Retina (tissue), 1 donor: ENCODE measurements at places on chromosomes 7 and 10.
A peak's percentile ranks its signal among the peaks of the same experiment; 100 is the strongest.

- DNase-seq = no peak
Observed at GRCh38 chr10:59872892-59873463, 33.4 kb downstream of the CCDC6 start.

DNA sequence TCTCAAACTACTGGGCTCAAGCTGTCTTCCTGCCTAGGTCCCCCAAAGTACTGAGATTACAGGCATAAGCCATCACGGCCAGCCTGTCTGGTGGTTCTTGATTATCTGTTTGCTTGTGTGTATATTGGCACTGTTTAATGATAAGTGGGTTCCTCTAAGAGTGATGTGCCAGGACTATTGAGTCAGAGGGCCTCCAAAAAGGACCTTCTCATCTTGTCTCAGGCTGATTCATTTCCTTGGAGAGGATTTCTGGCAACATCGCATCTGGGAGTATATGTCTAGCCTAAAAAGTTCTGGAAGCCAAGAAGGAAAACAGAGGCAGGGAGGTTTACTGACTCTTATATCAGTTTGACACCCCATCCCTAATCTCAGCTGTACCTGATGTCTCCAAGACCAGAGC, 27.1 kb upstream of the AKAP9 start:
- no peak for DNase-seq

- DNase-seq = no peak
Observed at GRCh38 chr7:5094641-5095040, 49.0 kb downstream of the RBAK start.

DNA sequence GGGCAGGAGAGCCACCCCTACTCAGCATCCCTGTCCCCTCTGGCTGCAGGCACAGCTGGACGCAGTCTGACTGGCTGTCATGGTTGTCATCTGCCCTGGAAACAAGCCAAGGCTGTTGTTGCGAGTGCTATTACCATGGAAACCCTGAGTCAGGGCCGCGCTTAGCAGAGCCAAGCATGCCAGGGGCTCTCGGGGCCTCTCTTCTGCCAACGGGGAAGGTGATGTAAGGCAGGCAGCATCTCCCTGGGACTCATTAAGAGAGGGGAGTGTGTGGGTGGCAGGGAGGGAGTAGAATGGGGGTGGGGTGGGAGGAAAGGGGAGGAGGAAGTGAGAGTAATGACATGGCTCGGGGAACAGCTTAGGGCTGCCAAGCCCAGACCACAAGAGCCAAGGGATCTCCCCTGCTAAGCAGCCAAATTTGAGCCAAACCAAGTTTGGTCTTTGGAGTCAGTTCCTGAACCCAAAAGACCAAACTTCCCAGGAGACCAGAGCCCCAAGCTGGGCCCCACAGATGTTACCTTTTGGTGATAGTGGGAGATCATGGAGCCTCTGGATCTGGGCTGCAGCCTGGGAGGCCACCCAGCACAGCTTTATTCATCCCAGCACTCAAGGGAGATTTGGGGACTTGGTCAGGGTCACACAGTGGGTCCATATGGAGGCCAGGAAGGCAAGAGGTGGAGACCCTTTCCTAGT, 67.6 kb downstream of the TMEM130 start:
- peak; percentile 84 for DNase-seq

GRCh38 chr10:87817609-87818504, at the start of gene ATAD1:
Gene ATAD1, minus strand, starts transcription at chr10:87818226. Its CDS starts 3,627 bp downstream, at chr10:87814599.
- peak; percentile 96 for DNase-seq

- no peak for DNase-seq
Observed at GRCh38 chr7:121094829-121095228, 106.3 kb downstream of the CPED1 start.

- DNase-seq = no peak
Observed at GRCh38 chr7:91685544-91685943, 195.0 kb downstream of the MTERF1 start.

- DNase-seq = no peak
Observed at GRCh38 chr7:50477640-50478039, 27.5 kb upstream of the FIGNL1 start.

DNA sequence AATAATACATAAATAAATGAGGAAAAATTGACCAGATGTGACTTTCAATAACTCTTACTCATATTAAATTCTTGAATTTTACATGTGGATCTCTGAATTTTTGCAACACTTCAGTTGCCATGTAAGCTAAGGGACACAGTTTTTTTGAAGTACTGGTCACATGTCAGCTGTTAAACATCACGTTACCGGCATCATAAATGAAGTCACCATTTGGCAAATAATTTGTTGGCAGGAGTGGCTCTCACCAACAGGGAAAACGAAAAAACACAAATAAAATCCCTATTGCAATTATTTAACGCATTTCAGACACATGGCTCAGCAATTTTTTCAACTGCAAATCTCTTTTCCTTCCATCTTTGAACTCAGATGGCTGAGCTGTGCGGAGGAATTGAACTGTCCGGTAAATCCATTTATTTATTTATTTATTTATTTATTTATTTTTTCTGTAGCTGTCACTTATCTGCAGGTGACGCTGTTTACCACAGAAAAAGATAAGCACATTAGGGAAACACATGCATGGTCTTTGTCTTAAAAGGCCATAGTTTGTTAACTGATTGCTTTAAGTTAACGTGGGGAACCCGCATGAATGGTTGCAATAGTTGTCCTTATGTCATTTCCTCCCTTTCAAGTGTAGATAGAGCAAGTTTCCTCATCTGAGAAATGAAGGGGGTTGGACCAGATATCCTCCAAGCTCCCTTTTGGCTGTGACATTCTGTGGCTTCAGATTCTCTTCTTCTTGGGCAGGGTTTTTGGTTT, 64.7 kb upstream of the JAZF1 start:
- no peak for DNase-seq

- DNase-seq = no peak
Observed at GRCh38 chr7:104980440-104980839, 33.6 kb upstream of the KMT2E start.

GRCh38 chr10:129964611-129965424, 744 bp upstream of the EBF3 start:
- DNase-seq = peak; percentile 81

DNA sequence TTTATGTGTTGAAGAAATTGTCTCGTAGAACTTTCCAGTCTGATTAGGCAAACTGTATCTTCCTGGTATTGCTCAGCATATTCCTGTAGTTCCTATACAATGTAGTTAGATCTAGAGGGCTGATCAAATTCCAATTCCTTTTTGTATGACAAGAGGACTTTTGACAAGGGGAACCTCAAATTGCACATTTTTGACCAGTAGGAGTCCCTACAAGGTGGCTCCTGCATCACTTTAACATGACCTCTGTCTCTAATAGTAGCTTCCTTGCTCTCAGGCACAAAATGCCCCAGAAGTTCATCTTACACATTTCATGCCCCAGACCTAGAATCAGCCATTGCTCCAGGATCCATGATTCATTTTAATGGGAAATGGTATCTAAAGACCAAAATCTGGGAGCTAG, 18.7 kb downstream of the HERPUD2 start:
- DNase-seq = no peak

DNA sequence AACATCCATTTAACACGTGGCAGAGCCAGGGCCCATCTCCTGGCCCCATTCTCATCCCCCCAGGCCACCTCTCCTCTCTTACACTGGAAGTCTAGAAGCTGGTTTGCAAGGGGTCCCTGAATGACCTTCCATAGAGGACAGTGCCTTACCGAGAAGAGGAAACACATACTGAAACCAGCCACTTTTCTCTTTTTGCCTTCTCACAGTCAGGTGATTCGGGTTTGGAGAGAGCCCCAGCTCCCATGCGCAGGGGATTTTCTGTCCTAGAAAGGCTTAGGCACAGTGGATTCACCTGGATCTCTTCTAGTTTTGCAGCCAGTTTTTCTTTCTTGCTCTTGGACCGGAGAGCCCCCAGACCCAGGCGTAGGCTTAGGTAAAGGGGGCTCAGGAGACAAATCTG, 334.1 kb upstream of the C7orf33 start:
- DNase-seq = no peak

DNA sequence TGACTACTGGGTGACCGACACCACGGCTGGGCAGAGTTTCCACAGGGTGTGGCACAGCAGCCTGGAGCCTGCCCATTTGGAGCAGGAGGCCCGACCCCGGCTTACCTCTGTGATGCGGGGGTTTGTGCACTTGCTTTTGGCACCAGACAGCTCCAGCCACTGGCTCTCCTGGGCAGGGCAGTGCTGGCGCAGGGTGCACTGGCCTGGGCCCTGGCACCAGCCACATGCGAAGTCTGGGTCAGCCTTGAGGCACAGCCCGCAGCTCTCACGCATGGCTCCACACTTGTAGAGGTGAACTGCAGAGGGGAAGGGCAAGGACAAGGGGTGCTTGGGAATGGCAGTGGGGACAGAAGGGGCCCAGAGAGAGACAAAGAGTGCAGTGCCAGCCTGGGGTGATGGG, 373.7 kb downstream of the PLXNA4 start:
- no peak for DNase-seq

GRCh38 chr10:82942286-82943099, 1067.5 kb downstream of the NRG3 start:
- DNase-seq = no peak

DNA sequence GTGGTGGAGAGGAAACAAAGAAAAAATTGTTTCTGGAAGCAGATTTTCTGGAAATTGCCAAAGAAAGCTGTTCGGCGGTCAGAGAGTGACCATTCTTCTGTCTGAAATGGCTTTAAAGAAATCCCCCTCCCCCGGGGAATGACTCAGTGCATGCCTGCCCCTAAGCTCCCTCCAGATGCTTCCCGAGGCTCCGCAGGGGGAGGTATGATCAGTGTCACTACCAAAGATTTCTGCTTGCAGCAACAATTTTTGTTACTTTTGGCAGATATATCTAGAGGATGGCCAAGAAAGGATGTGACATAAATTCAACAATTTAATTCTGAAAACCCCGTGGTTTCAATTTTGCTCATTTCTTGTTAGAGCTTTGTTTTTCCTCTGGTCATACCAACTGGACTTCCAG, 163.9 kb downstream of the JCAD start:
- no peak for DNase-seq

DNA sequence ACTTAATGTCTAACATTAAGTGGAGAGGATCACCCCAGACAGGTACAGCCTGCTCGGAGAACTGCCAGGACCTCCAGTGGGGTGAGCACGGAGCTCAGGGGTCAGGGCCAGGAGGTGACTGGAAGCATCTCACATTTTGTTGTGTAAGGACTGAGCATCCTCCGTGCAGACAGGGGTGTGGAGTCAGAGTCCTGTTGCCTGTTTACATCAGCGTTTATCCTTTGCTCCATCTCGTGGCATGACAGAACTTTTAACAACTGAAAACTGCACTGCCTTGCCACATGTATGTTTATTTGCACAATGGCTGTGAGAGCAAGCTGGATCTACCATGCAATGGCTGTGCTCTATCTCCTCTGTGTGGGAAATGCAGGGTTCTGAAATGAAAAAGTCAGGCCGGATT, 175.4 kb upstream of the AKR1E2 start:
- no peak for DNase-seq

DNA sequence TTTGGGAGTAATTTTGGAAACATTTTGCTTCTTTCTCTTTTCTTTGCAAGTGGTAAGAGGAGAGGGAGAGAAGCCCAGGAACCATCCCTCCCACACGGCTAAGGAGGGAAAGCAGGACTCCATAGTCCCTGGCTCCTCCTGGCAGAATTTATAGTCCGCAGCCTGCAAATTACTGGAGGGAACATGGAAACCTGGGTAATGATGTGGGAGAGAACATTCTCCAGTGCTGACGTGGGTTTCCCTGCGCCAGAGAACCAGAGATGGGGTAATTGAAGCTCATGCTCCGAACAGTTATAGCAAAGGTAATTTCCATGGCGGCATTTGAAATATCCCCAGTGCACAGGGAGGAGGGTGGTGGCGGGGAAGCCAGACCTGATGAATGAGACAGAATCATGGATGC, 320.4 kb downstream of the RPS24 start:
- DNase-seq = no peak

- DNase-seq = peak; percentile 45
Observed at GRCh38 chr10:30413996-30414576, 19.9 kb upstream of the MAP3K8 start.

- DNase-seq = no peak
Observed at GRCh38 chr7:77157446-77157845, 35.0 kb downstream of the CCDC146 start.

GRCh38 chr7:158378978-158379377, 208.6 kb downstream of the PTPRN2 start:
- DNase-seq = no peak

DNA sequence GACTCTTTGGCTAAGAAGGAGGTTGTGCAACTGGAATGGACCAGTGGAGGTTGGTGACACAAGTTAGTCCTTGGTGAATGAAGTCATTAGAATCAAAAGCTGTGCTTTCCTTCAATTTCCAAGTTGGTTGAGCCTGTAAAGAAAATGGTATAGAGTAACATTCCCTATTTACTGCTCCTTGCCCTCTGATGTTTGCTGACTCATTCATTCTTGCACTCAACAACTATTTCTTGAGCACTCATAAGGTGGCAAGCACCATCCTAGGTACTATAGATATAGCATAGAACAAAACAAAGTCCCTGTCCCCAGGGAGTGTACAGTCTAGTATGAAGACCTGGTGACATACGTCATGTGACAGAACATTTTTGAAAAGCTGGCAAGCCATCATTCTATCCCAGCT, 118.9 kb upstream of the CCDC6 start:
- no peak for DNase-seq

DNA sequence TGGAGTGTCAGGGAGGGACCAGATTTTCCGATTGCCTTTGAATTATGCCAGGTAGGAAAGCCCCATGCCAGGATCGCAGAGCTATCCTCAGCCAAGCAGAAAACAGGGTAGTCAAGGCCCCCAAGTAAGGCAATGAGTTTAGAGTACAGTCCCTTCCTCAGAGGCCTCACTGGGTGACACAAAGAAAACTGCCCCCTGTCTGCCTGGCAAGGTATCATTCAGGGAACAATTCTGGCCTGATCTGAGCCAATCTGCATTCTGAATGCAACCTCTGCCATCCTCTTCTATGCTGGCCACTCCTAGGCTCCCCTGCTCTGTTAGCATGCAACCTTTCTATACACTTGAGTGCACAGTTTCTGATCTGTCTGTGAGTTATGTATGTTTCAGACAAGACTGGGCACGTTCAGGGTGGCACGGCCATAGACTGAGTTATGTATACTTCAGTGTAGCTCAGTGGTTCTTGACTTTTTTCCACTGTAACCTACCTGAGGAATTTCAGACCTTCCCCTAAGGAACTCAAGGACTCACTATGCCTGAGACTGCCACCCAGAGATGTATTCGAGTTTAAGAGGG, 336.8 kb downstream of the PLXNA4 start:
- DNase-seq = no peak

- DNase-seq = no peak
Observed at GRCh38 chr10:124292911-124293615, 125.7 kb downstream of the OAT start.

- DNase-seq = no peak
Observed at GRCh38 chr7:125363873-125364272, 434.2 kb upstream of the POT1 start.

GRCh38 chr7:108360058-108360800, 96.0 kb downstream of the NRCAM start:
- no peak for DNase-seq

- no peak for DNase-seq
Observed at GRCh38 chr7:29496355-29497020, 67.1 kb upstream of the PRR15 start.
